ENCODE measurements at places on chromosomes 1 and 21. TPM values are rescaled to one million over a fixed set of nuclear protein-coding genes. Genes with fewer than 3 reads are reported as not detected.

The MRPL55 gene
- total RNA-seq = 34.5 TPM

The KCNJ15 gene
- 10.1 TPM for total RNA-seq

The SLC9C2 gene
- not detected for total RNA-seq

The HSF2BP gene
- total RNA-seq = 1.8 TPM

The LCE3D gene
- total RNA-seq = not detected

The DHX9 gene
- total RNA-seq = 118 TPM

The NBPF26 gene
- 40.7 TPM for total RNA-seq

The ST6GALNAC3 gene
- not detected for total RNA-seq

The APCS gene
- not detected for total RNA-seq

The SYCP1 gene
- total RNA-seq = not detected

The PSMA5 gene
- 45.6 TPM for total RNA-seq

The KRTAP19-3 gene
- not detected for total RNA-seq
